ENCODE measurements at places on chromosomes 16 and 17.

GRCh38 chr16:76565542-76565941, 288.3 kb downstream of the CNTNAP4 start:
- no peak for DNase-seq

DNA sequence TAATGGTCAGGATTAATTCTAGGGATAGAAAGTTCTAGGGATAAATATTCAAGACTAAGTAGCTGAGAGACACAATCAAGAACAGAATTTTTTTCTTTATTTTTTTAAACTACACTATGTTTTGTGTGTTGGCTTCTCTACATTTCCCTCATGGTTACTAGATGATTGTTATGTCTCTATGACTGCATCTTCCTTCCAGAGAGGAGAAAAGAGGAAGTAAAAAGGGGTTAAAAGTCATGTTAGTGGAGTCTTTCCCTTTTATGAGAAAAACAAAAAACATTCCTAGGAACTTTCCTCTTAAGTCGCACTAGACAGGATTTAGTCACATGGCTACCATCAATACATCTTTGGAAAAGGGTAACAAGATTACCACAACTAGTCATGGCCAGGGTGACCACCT, 375.0 kb downstream of the KCNJ2 start:
- DNase-seq, result no peak

DNA sequence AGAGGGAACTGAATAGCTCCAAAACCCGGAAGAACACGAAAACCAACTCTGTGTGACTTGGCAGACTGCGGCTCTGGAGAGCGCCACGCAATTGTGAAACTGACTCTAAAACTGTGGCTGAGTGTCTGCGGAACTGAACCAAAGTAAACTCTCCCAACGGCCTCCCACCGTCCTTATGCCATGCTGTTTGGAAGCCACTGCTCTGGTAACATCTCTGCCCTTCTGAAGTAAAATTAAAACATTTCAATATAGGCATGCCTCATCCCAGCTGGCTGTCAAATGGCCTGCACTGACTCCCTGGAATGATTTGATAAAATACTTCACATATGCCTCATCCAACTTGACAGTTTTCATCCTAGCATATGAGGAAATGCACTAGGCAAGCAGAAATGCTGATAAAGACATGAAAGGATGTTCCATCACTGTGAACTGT, 70.2 kb downstream of the PARN start:
- no peak for DNase-seq

DNA sequence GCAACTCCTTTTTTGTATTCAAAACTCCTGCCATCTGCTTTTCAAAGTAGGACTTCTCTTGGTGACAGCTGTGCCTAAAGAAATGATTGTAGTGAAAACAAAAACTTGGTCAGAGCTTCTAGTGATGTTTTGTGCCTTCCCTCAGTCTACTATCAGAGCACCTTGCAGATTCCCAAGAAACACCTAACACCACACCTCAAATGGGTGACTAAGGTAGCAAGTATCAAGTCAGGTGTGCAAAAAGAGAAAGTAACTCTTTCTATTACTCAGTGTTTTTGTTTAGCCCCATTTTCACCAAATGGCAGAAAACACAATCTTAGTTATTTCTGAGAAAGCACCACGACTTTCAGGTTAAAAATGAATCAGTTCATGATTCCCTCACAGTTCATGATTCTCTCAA, 2.0 kb upstream of the PMFBP1 start:
- DNase-seq, result no peak

DNA sequence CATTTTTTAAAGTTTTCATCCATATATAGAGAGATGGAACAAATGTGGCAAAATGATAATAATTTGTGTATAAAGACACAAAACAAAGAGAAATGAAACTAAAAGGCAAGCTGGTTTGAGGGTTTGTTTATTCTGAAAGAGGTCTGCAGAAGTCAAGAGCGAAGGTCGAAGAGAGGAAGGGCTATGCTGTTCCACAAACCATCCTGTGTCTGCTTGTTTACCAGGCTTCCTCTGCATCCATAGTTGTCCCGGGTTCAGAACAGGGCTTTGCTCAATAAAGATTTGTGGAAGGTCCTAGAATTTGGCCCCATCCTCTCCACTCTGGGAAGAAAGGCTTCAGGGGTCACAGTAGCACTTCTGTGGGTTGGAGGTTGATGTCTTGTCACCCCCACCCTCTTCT, 2.4 kb upstream of the MARVELD3 start:
- no peak for DNase-seq

DNA sequence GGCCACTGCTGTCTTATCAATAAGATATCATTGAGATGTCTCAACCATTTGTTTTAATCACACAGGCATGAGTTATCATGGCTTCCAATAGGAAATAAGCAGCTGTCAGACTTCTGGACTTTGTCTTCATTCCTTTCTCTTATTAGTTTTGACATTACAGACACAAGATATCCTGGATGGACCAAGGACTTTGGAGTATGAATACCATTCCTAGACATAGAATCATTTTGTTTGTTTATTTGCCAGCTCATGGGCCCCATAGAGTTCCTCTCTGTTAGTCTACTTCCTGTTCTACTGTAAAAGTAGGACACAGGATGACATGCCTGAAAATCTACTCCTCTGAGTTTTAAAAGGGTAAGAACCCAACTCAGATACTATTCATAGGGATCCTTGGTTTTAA, 77.7 kb upstream of the KCNJ16 start:
- DNase-seq, result no peak

GRCh38 chr17:32298721-32299579, 33.3 kb downstream of the RHBDL3 start:
- DNase-seq, result no peak

DNA sequence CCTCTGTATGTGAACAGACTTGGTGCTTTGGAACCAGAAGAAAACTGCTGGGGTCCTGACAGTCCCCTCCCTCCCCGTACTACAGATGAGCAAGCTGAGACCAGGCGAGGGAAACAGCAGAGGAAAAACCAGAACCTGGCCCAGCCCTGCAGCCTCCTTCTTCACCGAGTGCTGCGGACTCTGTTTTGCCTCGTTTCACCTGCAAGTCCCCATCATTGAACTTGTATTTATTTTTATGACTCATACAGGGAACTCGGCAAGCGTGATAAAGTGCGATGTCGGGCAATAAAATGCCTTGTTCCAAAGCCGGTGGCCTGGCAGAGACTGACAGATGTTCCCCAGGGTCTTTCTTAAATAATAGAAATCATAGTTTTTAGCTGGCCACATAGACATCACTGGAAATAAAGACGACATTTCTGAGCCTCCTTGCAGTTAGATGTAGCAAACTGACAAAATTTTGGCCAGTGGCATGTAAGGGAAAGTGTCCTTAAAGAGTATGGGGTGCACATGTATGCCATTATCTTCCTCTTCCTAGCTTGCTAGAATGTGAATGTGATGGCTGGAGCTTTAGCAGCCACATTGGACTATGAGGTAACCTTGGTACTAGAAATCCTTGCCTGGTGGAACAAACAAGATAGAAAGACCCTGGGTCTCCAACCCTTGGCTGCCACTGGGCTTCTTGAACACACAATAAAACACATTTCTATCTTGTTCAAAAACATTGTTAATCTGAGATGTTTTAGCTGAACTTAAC, 128.6 kb downstream of the IRF8 start:
- DNase-seq, result no peak

DNA sequence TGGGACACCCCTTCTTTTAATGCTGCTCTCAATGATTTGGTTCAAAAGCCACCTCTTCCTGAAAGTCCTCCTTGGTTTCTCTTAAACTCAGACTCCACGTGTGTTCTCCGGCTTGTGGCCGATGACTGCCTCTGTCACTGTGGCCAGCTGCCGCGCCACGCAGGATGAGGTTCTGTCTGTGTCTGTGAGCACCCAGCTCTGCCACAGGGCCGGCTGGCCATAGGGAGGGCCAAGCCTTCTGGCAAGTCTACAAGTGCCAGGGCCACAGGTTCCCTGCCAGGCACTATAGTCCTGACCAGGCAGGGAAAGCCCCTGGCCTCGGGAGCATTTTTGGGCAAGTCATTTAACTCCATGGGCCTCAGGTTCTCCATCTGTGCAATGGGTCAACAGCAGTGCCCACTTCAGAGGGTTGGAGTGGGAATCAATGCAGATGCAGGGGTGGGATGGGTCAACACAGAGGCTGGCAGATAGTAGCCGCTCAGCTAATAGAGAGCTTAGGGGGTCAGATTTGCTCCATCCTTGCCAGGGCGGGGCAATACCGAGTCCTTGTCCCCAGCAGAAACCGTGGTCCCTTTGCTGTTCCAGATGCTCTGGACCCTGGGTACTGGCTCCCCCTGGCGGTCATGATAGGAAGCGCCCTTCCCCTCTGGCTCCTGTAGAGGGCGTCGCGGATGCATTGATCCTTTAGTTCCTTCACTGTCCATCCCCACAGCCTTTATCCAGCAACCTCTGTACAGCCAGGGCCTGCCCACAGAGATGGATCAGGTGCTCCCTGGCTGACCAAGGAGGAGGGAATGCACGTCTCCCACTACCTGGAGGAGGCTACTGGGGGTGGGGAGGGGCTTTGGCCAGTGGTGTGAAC, 19.3 kb upstream of the ADGRG3 start:
- DNase-seq, result peak; percentile 82

DNA sequence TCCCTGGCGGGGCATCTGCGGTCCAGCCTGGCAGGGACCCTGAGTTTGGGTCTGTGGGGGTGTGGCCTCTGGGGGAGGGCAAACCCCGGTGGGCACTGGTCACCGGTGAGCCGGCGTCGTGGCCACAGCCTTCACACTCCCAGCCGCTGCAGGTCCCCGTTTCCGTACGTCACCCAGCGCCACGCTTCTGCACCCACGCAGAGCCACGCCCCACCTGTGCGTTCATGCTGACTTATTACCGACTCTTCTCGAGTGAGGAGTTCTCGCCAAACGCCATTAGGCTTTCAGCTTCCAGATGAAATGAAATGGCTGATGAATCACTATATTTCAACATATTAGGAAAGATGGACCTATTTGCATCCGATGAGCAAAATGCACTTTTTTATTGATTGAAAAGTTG, 8.8 kb upstream of the SSTR5 start:
- DNase-seq, result no peak

Data from neuronal stem cell (in vitro differentiated cells).